ENCODE measurements at places on chromosomes 12 and 14.

DNA sequence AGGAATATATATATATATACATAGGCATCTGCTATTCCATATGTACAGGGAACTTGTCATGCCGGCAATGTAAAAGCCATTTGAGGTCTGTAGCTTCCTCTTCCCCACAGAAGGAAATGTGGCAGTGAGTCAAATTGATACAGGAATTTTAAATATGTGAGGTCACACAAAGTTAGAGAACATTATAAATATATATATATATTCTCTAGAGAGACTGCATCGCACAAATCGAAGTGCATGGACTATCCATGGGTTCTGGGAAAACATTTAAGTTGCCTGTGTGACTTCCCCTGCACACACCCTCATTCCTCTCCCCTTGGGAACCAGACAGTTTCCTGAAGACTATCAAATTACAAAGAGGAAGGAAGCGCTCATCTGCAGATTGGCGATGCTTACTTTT, 100.9 kb upstream of the CCDC91 start:
- DNase-seq = no peak

DNA sequence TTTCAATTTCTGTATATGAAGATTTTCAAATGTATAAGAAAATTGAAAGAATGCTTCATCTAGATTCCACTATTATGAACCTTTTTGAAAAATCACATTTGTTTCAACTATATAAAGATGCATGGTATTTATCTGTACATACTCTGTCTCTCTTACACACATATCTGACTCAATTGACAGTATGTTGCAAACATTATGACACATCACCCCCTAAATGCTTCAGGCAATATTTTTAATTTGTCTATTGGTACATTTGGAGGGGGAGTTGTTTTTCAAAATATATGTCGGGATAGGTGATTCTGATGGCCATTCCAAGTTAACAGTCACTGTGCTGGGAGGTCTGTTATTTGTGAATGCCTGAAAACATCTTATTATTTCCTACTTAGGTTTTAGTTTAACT, 14.4 kb downstream of the PCNX1 start:
- DNase-seq = no peak

DNA sequence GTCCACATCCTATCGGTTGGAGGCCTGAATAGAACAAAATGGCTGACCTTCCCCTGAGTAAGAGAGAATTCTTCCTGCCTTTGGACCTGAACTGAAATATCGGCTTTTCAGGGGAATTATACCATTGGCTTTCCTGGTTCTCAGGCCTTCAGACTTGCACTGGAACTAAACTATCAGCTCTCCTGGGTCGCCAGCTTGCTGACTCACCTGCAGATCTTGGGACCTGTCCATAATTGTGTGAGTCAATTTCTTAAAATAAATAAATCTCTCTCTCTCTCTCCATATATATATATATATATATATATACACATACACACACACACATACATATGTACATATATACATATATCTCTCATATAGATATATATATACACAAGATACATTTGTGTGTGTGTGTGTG, 41.6 kb downstream of the KCNK10 start:
- DNase-seq = no peak

DNA sequence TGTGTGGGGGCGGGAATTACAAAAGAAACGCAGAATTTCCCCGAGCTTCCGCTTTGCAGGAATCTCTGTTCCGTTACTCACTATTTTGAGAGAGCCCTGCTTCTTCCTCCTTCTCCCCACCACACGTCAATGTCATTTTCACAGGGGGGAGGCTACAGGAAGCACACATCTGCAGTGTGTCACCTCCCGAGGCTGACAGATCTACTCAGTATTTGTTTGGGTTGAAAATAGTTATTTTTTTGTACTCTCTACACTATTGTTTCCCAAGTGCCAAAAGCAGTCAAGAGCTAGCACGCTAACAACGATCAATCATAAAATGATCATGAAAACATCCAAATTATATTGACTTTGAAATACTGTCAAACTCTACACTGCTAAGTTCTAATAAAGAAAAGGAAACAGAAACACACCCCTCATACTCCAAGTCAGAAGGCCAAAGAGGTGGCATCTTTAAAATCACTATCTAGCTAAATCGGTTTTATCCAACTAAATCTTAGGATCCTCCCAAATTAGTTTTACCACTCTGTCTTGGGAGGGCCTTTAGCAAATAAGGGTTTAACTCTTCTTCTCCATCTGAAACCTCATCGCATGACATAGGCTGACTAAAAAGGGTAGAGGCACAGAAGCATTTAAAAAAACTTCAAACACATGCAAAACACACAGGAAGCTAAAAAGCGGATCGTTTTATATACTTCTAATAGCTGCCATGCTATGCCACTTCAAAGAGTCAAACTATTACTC, 51.8 kb downstream of the FOXN3 start:
- DNase-seq = no peak

- no peak for DNase-seq
Measured at GRCh38 chr14:95137804-95138167, 19.5 kb downstream of the DICER1 start.

GRCh38 chr12:88063375-88063774, 34.2 kb upstream of the C12orf50 start:
- DNase-seq = no peak

GRCh38 chr12:96719660-96720362, 187.2 kb upstream of the NEDD1 start:
- peak; percentile 50 for DNase-seq

DNA sequence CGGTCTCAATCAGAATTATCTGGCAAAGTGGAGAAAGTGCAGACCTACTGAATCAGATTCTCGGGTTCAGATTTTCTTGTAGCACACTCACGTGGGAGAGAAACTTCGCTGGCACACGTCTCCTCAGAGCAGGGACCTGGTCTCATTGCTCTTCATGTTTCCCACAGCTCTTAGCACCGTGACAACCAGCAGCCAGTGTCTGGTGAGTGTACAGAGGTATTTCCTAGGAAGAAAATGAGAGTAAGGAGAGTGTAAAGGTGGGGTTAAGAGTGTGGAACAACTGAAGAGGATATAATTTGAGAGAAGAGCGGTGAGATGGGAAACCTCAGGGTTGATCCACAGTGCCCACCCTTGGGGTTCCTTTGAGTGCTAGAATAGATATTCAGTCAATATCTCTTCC, 89.2 kb downstream of the ARF6 start:
- no peak for DNase-seq

DNA sequence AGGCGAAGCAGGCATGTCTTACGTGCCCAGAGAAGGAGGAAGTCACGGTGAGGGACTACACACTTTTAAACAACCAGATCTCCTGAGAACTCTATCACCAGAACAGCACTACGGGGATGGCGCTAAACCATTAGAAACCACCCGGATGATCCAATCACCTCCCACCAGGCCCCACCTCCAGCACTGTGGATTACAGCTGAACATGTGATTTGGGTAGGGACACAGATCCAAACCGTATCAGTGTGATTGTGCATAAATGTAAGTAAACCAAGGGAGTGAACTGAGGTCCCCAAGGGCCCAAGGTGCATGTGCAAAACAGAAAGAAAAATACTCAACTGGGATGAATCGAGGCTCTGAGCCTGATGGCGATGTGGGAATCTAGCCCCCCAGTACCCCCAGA, 134.2 kb downstream of the DICER1 start:
- DNase-seq = no peak

GRCh38 chr12:57781244-57781643, 1.3 kb upstream of the TSFM start:
- no peak for DNase-seq

GRCh38 chr12:74981541-74981940, 228.1 kb downstream of the KCNC2 start:
- DNase-seq = no peak

GRCh38 chr12:124681779-124682391, 114.5 kb upstream of the NCOR2 start:
- no peak for DNase-seq

DNA sequence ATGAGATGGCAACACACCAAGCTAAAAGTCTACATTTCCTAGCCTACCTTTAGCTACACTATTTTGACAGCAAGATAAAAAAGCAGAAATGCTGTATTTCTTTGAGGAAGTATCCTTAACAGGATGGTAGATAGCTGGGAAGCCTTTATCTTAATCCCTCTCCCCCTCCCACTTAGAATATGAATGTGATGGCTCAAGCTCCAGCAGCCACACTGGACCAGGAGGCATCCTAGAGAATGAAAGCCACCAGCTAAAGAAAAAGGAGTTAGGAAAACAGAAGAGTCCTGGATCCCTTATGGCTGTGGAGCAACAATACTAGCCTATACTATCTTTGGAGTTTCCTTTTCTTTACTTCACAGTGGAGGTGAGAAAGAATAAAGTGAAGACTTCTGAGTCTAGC, 15.1 kb downstream of the NAP1L1 start:
- DNase-seq = no peak

DNA sequence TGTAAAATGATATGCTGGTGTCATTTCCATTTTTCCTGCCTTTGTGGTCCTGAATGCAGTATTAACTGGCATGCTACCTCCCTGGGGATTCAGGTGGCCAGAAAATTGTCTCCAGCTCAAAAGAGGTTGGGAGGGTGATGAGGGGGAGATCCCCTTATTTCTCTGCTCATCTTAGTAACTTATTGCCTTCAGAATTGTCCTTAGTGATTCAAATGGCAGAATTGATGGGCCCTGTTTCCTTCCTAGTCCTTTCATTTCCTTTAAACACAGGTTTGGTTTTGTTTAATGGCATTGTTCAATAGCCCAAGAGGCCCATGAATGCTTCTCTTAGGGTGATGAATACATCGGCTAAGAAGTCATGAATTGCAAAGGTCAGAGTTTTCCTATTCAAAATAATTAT, 207.0 kb downstream of the SLC41A2 start:
- DNase-seq = no peak

GRCh38 chr12:27899151-27899661, 73.3 kb downstream of the PTHLH start:
- DNase-seq = no peak

GRCh38 chr12:48080821-48081220, 25.1 kb downstream of the SENP1 start:
- DNase-seq = no peak

DNA sequence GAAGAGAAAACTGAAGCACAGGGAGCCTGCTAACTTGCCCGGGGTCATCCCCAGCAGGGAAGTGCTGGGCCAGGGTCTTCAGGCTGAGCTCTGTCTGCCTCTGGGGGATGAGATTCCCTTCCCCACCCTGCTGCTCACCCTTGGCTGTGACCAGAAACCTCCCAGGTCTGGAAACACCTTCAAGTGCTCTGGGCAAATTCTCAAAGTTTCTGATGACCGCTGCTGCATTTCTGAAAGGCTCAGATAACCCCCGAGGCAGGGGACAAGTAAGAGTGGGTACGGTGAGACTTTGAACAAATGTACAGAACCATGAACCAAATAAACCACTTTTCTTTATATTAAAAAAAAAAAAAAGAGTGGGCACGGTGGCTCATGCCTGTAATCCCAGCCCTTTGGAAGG, 41.3 kb downstream of the LTBP2 start:
- no peak for DNase-seq

Measured in erythroblast (primary cell).